ENCODE measurements at places on chromosomes 5 and 9.

- no peak for DNase-seq
Observed at GRCh38 chr5:149006426-149006825, 56.4 kb downstream of the SH3TC2 start.

DNA sequence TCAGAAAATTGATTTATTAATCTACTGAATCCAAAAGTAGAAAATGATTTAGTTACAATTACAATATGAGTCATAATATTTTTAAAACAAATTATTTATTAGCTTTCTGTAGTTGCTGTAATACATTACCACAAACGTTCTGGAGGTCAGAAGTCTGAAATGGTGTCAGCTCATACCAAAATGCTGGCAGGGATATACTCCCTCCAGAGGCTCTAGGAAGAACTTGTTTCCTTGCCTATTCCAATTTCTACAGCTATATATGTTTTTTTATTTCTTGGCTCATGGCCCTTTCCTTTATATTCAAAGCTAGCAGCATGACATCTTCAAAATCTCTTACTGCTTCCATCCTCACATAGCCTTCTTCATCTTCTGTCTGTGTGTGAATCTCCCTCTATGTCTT lies 667.9 kb upstream of the ITGA1 start:
- DNase-seq: no peak

- no peak for DNase-seq
Observed at GRCh38 chr5:40364441-40364840, 315.3 kb upstream of the PTGER4 start.

GRCh38 chr9:2180154-2180553 lies 165.0 kb downstream of the SMARCA2 start:
- DNase-seq: no peak

DNA sequence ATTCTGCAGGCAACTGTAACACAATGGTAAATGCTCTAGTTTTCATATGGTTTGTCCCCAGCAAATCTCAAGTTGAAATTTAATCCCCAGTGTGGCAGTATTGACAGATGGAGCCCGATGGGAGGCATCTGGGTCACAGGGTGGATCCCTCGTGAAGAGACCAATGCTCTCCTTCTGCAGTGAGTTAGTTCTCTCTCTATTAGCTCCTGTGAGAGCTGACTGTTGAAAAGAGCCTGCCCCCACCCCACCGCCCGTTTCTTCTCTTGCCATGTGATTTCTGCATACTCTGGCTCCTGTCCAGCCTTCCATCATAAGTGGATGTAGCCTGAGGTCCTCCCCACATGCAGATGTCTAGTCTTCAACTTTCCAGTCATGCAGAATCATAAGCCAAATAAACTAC lies 27.0 kb downstream of the IARS1 start:
- DNase-seq: no peak

DNA sequence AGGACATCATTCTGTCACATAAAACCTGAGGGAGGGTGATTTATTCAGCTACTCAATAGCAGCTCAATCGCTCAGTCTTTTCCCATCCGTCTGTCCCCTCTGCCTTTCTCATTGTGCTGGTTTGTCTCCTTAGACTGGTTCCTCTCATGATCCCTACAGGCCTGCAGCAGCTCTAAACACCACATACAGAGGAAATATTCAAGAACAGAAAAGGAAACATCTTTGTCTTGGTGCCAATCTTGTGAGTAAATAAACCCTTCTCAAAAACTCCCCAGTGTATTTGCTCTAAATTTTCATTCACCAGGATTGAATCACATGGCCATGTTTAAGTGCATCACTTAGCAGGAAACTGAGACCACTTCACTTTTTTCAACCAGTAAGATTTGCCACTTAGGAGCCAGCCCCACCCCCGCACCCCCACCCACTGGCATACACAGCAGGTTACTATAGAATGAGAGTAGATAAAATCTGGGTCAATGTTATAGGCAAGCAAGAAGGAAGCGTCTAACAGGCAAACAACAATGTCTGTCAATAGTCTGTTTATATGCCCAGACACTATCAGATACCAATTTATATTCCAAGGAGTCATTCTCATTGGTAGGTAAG lies 895.5 kb upstream of the DMAC1 start:
- no peak for DNase-seq

DNA sequence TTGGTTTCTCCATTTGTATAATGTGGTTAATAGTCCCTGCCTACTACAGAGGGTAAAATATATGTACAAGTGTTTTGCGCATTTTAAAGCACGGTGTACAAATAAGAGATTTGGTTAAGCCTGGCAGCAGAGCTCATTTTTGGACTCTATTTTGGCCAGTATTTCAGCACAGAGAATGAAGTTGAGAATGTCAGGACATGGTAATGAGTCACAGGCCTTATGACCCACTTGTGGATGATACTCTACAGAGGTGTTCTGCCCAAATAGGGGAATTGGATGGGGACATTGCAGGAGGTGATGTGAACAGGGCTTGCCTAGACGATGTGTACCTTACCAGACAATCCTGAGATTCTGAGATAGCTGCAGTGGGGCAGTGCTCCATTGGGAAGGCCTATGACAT lies 50.6 kb downstream of the MELK start:
- no peak for DNase-seq
